ENCODE measurements at places on chromosomes 6 and 20.

DNA sequence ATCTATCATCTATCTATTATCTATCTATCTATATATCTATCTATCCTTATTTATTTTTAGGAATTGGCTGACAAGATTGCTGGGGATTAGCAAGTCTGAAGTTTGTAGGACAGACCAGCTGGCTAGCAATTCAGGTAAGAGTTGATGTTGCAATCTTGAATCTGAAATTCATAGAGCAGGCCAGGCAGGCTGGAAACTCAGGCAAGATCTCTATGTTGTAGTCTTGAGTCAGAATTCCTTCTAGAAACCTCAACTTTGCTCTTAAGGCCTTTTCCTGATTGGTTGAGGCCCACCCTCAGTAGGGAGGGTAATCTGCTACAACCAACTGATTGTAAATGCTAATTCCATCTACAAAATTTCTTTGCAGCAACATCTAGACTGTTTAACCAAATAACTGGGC, 19.2 kb downstream of the MAPK13 start:
- DNase-seq: no peak

DNA sequence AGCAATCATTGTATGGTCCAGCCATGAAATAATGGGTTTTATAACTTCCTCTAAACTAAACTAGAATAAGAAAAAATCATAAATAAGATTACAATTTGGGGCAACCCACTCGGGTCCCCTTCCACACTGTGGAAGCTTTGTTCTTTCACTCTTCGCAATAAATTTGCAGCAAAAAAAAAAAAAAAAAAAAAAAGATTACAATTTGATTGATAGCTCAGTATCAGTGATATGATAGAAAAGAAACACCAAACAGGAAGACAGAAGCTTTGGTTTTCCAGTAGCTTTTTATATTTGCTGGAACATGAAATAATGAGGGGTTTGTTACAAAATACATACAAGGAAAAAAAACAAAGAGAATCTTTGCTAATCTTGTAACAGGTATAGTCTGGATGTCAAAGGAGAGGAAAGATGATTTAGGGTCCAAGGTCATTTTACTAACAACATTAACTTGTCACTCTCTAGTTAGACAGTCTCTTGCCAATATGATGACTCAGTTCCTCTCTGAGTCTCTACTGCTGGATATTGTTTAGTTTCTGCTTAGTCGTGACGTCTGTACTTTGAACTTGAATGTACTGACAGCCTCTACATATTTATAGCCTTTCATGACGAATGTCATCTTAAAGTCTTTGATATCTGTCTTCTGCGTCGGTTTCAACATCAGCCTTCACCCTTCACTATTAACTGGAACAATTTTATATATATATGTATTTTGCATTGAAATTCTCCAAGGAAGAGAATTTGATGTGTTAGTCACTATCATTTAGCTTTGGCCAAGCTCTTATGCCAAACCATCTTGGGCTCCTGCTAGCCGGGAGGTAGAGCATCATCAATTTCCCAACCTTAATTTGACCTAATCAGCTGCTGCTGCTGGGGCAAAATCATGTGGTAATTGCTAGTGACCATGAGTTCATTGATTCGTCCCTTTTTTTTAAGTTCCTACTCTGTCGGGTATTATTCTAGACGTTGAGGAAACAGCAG, 213.1 kb upstream of the STXBP5 start:
- no peak for DNase-seq

- DNase-seq: no peak
Observed at GRCh38 chr20:61850926-61851900, 214.5 kb downstream of the TAF4 start.

GRCh38 chr6:108521616-108522107, 39.1 kb upstream of the FOXO3 start:
- DNase-seq: no peak

- DNase-seq: no peak
Observed at GRCh38 chr6:39451831-39452230, 129.3 kb upstream of the KCNK16 start.

- DNase-seq: no peak
Observed at GRCh38 chr6:125857846-125858245, 67.1 kb downstream of the NCOA7 start.

- no peak for DNase-seq
Observed at GRCh38 chr6:127514773-127515227, 4.3 kb downstream of the MTCL3 start.

DNA sequence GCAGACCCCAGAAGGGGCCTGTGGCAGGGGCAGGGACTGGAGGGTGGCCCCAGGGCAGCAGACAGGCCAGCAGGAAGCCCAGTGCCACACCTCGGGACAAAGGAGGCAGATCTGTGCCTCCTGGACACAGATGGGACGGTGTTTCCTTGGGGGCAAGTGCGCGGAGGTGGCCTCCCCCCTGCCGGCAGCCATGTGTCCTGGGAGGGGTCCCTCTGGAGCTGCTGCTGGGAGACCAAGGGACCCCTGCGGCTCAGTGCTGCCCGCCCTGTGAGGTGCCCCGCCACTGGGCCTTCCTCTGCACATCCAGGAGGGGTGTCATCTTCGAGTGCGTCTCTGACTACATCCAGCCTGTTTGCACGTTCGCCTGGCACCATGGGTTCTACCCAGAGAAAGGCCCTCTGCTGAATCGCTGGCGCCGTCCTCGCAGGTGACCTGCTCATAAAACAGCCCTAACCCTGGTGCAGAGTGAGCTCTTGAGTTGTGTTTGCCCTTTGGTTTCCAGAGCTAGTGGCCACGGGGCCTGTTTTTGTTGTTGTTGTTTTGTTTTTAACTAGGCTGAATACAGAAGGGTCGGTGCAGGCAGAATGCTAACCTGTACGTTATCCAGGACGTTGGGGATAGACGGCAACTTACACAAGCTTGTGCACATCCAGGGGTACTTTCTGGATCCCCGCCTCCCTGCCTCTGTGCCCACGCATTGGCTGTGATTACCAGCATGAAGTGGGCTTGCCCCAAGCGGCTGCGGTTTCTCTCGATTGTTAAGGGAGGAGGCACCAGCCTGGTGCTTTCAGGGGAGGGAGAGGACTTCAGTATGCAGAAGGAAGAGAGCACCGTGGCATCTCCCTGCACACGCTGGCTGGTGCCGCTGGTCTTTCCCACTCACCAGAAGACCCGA, 1.3 kb upstream of the KCNQ2 start:
- no peak for DNase-seq

DNA sequence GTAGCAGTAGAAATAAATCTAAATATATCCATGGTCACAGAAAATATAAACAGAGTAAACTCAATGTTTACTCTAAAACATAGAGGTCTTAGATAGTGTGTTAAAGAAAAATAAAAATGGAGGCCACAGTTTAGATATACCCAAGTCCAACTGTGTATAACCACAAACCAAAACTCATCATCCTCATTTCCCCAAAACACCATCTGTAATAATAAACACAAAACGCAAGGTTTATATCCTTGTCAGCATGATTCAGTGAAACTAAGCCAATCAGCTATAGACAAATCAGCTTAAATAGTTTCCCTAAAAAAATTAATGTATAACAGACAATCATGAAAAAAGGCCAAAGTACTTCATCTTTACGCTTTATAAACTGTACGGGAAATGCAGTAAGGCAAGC, 2.7 kb upstream of the HACE1 start:
- no peak for DNase-seq

DNA sequence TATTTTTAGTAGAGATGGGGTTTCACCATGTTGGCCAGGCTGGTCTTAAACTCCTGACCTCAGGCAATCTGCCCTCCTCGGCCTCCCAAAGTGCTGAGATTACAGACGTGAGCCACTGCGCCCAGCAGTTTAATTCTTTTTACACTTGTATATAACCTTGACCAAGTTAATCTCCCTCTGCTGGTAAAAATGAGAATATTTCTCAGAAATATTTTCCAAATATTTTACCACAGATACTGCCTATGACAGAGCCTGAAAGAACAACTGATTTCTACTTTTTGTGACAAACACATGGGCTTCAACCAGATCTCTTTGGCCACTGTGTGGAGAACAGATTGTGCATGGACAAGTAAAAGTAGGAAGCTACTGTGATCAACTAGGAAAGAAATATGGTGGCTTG, 21.2 kb upstream of the NHSL1 start:
- DNase-seq: no peak

DNA sequence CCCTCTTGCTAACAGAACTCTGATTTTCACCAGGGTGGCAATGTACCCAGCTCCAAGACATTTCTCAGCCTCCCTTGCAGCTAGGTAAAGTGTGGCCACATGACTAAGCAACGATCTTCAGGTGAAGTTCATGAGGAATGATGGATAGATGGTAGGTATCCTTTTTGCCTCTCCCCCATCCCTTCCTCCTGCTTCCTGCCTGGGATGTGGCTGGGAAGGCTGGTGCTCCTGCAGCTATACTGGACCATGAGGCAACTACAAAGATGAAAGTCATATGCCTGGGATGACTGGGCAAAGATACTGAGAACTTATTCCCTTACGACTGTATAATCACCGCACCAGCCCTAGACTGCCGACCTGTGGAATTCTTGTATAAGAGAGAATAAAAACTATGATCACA, 13.4 kb downstream of the ZNF335 start:
- no peak for DNase-seq

- DNase-seq: no peak
Observed at GRCh38 chr20:62805155-62805710, 598 bp downstream of the OGFR start.

DNA sequence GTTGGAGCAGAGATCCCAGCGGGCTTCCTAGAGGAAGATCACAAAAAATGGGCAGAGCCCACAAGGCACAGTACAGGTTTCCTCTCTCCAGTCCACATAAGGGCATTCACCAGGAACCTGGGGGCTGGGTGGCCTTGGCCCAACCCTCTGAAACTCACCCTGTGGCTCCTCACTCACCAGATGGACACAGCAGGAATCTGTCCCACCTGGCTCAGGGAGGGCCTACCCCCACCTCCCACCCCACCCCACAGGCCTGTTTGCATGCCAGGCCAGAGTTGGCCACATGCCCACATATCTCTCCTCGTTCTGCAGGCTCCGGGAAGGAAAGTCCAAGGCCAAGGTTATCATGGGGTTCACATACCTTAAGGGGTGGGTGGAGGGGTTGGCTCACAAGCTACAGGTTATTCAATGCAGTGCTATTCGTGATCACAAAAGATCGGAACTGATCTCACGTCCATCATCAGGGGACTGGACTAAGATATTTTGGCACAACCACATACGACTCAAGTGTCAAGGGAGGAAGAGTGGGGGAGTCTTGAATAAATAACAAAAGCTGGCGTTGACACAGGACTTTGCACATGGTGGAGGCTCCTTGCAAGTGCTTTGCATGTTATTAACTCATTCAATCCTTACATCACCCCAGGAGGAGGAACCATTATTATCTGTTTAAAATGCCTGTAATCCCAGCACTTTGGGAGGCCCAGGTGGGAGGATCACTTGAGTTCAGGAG, 13.0 kb downstream of the RIPOR3 start:
- DNase-seq: peak; percentile 60

DNA sequence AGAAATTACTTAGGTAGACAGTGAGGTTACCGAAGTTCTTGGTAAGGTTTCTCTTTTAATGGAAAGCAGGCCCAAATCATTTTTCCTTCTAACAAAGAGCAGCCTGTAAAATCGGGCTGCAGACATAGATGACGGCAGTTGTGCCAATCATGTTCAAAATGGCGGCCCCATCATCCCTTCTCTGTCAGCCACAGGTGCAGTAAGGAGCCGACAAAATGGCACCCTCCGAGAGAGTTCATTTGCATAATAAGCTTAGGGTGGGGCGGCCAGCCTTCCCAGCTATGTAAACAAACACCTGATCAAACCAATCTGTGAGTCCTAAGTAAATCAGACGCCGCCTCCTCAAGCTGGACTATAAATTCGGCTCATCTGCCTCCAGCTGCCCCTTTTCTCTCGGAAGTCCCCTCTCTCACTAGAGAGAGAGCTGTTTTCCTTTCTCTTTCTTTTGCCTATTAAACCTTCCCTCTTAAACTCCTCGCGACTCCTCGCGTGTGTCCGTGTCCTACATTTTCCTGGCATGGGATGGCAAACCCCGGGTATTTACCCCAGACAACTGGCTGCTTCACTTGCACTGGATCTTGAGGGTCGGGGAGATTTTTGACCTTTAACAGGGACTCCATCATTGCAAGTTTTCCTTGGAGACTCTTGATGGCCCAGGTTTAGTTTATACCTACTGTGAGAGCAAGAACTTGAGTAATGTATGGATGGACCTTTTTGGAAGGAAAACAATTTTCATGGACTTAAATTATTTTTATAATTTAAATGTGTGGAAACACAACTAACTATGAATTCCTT, 8.9 kb upstream of the DDR1 start:
- DNase-seq: no peak

DNA sequence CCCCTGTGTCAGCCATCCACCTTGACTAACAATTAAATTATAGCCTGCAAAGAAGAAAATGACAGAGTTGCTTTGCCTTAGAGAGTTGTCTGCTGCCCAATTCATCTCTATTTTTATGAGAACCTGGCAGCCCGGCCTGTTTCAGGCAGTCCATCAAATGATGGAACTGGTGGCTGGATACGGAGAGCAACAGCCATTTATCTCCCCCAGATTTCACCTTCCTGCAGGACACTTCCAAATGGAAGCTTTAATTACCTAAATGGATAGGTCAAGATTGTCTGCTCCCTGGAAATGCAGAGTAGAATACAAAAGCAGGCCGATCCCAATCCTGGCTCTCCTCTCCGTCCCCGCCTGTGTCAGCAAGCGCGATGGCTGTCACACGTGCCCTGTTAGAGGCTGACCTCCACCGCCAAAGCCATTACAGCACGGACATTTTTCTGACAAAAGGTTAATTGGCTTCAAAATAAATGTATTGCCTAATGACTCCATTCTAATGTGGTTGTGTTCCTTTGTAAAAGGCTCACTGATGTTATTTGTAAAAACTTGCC, 86.7 kb downstream of the PACRG start:
- no peak for DNase-seq

DNA sequence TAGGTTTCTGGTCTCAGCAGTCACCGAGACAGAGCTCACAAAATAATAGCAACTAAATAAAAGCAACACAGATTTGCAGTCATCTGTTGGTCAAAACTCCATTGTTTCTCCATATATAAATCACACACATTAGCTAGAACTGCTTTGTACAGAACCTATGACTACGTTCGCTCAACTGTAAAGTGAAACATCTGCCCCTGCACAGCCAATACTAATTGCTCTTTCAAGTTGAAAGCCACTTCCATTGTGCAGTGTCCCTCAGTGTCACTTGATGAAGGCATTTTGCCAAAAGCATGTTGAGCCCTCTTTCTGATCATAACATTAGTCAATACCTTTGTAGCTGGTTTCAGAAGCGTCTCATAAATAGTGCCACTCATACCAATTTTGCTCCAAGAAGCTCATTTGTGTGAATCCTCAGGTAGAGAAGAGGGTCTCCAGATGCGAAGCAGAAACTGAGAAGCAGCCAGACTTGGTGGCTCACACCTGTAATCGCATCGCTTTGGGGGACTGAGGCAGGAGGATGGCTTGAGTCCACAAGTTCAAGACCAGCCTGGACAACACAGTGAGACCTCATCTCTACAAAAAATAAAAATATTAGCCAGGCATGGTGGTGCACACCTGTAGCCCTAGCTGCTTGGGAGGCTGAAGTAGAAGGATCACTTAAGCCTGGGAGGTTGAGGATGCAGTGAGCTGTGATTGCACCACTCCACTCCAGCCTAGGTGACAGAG, 68.9 kb downstream of the PERP start:
- DNase-seq: no peak

All from left lobe of liver (tissue), 2 donors.